ENCODE measurements at places on chromosomes 1 and 21. TPM values are rescaled to one million over a fixed set of nuclear protein-coding genes. Genes with fewer than 3 reads are reported as not detected.

Gene KRTAP10-10
- not detected for total RNA-seq

- no peak for DNase-seq
Measured at GRCh38 chr1:244406337-244406736, 45.4 kb downstream of the ADSS2 start.

GRCh38 chr21:38495696-38496095, 2.6 kb downstream of the ERG start:
- no peak for DNase-seq

Gene CACHD1
- 3.1 TPM for total RNA-seq

- DNase-seq = no peak
Measured at GRCh38 chr1:86289161-86289560, 107.0 kb downstream of the ODF2L start.

- peak; percentile 89 for DNase-seq
Measured at GRCh38 chr1:204431310-204432184, 19.9 kb upstream of the PPP1R15B start.

Gene CRP
- total RNA-seq = not detected

DNA sequence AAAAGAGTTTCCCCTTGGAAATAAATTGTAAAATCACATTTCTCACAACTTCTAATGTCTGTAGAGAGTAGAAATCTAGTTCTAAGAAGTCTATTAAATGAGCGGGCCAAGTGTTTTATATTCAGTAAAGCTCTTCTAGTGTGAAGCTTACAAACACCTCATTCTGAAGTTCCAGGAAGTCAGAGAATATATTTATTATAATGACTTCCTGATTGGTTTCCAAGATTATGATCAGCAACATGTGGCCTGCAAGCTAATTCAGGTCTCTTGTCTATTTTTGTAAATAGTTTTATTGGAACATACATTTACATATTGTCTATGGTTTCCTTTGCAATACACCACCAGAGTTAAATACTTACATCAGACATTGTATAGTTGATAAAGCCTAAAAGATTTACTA, 603.9 kb downstream of the AMY1C start:
- DNase-seq = no peak

Gene HHAT
- 1.9 TPM for total RNA-seq

Gene DEPDC1
- total RNA-seq = 0.45 TPM

- DNase-seq = peak; percentile 35
Measured at GRCh38 chr1:18764362-18764761, 95.1 kb downstream of the TAS1R2 start.

- no peak for DNase-seq
Measured at GRCh38 chr1:15344380-15344779, 65.3 kb upstream of the EFHD2 start.

DNA sequence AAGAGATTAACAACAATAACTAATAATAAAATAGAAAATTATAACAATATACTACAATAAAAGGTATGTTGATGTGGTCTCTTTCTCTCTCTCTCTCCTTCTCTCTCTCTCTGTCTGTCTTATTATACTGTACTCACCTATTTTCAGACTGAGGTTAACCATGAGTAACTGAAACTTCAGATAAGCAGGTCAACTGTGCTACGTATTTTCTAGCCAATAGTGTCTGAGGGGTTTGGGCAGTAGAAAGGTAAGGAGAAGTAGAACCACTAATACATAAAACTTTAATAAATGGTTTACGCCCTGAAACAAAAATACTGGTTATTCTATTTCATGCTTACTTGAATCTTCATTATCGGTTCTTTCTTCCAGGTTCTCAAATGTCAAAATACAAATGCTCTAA, 71.0 kb upstream of the LRRC53 start:
- DNase-seq = no peak

GRCh38 chr1:105533996-105534395, 1522.5 kb upstream of the PRMT6 start:
- no peak for DNase-seq

Gene ARPC5
- total RNA-seq = 36.4 TPM

Gene SPRR2B
- not detected for total RNA-seq

Gene CLDN8
- total RNA-seq = not detected

Gene COL8A2
- total RNA-seq = 0.67 TPM

GRCh38 chr1:152565115-152565514, 1.5 kb downstream of the LCE3E start:
- no peak for DNase-seq

- peak; percentile 32 for DNase-seq
Measured at GRCh38 chr1:24535021-24535424, 20.9 kb upstream of the NCMAP start.

DNA sequence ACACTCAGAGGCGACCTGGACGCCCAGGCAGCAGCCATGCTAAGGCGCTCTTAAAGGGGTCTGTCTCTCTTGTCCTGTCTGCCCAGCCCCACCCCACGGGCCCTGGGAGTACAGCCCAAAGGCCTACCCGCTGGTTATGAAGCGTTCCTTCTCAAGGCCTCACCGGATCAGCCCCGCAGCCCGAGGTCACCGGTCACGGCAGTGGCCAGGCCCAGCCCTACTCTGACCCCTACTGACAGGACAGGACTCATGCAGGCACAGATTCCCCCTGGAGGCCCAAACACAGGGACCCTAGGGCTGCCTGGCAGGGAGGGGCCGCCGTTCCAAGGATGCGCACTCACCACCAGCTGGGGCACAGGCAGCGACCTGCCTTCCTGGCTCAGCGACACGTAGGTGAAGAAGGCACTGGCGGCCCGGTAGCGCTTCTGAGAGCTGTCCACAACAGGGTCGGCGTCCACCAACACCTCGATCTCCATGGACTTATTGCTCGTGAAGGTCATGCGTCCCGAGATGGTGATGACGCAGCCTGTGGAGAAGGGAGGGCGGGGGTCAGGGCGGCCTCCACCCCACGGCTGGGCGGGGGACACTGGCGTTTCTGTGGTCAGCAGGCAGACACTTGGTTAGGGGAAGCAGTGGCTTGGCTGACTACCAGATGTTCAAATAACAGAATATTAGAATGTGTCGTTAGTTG, 20.0 kb upstream of the GPR153 start:
- peak; percentile 60 for DNase-seq

Gene OR2T2
- not detected for total RNA-seq

- peak; percentile 67 for DNase-seq
Measured at GRCh38 chr1:203340112-203340790, 10.7 kb downstream of the FMOD start.

- DNase-seq = no peak
Measured at GRCh38 chr1:39996396-39997004, 41.6 kb downstream of the MFSD2A start.

GRCh38 chr1:108815566-108815965, 41.3 kb downstream of the AKNAD1 start:
- DNase-seq = no peak

DNA sequence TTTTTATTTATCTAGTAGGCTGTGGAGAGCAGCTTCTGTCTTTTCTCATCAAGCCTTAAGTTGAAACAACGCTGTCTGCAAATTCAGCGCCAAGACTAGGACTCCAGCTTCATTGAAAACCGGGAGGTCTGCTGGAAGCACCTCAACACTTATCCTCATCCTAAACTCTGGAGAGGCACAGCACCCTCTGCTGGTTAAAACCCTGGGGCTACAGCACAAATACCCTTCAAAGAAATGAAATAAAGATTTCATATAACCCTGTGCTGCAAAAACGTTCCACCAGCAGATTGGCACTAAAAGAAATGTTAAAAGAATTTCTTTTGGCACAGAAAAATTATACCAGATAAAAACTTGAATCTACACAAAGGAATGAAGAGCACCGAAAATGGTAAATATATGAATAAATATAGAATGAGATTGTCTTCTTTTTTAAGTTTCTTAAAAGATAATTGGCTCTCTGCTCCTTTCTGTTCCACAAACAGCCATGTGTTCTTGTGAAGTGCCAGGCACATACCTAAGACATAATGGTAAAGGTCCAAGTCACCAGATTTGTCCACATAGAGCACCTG, 227.7 kb upstream of the SAMSN1 start:
- DNase-seq = peak; percentile 52

Gene PADI3
- not detected for total RNA-seq

DNA sequence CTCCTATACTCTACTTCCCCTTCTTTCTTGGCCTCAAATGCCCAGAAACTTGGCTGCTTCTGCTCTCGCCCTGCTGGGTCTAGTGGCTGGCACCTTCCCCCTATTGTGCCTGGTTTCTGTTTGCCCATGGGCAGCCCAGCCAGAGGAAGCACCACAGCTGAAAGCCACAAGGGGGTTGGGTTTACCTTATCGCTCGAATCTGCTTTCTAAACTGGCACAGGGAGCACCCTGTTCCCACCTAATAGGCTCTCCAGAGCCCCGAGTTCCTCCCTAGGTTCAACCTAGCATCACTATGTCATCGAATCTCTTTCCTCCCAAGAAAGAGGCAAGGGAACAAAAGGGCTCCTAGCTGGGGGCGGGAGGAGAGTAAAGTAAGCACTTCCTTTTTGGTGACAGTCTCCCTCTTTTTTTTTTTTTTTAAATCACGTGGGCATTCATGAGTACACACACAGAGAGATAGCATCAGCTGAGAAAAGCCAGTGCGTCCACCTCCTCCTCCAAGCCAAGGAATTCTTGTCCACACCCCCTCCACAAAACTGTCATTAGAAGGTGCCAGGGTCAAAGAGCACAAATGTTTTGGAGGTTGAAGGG, 72.8 kb downstream of the PLEKHA6 start:
- DNase-seq = peak; percentile 61

DNA sequence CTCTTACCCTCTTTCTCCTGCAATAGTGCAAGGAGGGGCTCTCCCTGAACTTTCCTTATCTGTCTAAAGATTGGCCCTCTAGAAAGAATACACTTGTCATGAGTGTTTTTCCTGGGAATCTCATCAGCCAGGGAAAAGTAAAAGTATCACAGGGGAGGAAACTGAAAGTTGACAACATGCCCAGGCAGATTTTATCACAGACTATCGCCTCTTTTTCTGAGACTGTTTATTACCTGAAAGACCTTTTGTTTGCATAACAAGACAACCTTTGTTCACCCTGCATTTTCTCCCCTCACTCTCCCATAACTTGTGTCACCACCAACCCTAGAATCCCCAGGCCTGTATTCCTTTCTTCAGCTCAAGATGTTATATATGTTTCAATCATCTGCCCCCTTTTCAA, 794.7 kb upstream of the ADAMTS5 start:
- DNase-seq = no peak

Gene DPYD
- 11.6 TPM for total RNA-seq

- DNase-seq = no peak
Measured at GRCh38 chr21:25501996-25502665, 105.2 kb downstream of the MRPL39 start.

GRCh38 chr1:75908717-75909152, 23.5 kb downstream of the ASB17 start:
- no peak for DNase-seq

Data from left ventricle myocardium superior (tissue), 1 donor.